ENCODE measurements at places on chromosomes 1 and 21. TPM values are rescaled to one million over a fixed set of nuclear protein-coding genes. Genes with fewer than 3 reads are reported as not detected.

Gene CFHR4
- total RNA-seq, result not detected

Gene BACE2
- 16.3 TPM for total RNA-seq

Gene RAB25
- total RNA-seq, result not detected

Gene TMEM82
- total RNA-seq, result not detected

Gene LYPD8
- total RNA-seq, result not detected

Gene FAM167B
- total RNA-seq, result 1.9 TPM

Measured in Panc1 (cell line).